ENCODE measurements at places on chromosomes 1 and 21.

DNA sequence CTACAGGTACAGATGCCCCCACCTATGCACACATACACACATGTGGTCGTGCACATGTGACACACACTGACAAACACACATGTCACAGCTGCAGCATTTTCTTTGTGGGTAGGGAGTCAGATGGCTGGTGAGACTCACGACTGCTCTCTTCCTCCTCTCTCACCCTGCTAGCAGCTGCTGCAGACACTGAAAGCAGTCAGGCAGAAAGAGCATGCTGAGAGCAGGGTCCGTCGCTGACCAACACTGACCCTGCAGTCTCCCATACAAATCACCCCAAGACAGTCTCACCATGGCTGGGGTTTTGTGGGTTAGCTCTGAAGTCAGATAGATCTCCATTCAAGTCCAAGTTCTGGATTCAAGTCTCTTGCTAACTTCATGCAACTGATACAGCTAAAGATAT, 188.3 kb downstream of the ASTN1 start:
- DNase-seq, result no peak

DNA sequence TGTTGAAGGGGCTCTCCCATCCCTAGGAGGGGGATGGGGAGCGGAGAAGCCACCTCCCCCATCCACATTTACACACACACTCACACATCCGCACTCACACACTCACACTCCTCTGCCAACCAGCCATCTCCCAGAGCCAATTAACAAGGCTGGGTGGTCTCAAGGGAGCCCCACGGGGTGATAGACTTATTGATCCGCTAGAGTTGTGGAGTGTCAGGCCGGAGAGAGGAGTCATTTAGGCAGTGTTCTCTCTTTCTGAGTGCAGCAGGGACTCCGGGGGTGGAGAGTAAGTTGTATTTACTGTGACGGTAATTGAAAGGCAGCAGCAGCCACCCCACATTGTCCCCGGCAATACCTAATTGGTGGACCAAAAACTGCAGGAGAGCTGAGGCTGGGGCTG, 61.6 kb downstream of the KLHDC7A start:
- DNase-seq, result no peak

GRCh38 chr1:46277658-46278373, 25.6 kb downstream of the LRRC41 start:
- no peak for DNase-seq

- DNase-seq, result no peak
These were observed at the start of gene CFH for GRCh38 chr1:196651637-196652215. TSS of gene CFH (plus strand) at chr1:196652043. CDS start at chr1:196652118, 75 bp downstream.

DNA sequence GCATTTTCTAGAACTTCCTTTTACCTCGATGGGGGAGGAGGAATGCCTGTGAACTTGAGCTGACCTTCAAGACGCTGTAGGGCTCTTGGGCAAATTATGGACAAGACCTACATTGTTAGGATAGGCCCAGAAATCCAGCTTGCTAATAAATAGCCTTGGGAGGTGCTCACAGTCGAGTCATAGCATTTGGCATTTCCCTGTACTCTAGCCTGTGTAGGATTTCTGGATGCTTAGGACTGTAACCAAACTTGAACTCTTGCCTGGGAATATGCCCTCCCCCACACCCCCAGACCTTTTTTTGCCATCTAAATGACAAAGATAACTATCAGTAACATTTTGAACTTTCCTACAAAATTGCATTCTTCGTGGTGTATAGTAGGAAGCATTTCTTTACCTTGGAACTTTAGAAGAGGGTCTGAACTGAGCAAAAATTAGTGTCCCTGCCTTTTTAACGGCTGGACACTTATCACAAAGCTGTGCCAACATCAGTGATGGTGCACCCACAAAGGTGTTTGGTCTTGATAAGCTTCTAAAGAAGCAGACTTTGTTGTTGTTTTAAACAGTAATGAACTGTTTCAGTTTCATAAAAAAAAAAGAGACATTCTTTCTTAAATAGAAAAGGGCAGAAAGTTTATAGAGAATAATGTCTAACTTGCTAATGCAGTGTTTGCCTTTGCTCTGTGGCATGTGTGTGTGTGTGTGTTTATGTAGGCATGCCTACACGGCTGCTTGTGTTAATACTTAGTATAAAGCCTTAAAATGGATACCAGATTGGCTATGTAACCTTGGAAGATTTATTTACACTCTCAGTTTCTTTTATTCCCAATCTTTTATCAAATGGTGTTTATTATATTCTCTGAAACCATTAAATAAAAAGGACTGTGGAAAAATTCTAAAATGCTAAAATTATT, 88.2 kb downstream of the NFIA start:
- DNase-seq, result no peak

GRCh38 chr1:53062708-53063591, 937 bp downstream of the PODN start:
- no peak for DNase-seq

- DNase-seq, result peak; percentile 22
These were observed 2.7 kb upstream of the ZNF692 start for GRCh38 chr1:248861616-248862015.

GRCh38 chr1:33609739-33610138, 137.3 kb downstream of the ZSCAN20 start:
- DNase-seq, result no peak

DNA sequence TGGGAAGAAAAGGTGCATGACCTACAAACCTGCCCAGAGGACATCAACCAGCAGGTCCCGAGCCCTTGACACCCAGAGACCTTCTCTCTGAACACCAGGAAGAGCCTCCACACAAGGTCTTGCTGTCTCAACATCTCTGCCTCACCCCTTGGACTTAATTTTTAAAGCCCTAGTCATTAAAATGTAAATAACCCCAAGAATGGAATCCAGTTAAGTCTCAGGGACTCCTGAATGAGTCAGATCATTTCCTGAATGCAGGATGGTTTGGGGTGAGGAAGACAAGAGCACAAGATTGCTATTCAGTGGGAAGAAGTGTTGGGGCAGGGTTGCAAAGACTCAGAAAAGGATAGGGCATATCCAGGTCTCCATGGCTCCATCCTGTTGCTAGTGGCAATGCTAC, 17.8 kb upstream of the GRIK3 start:
- DNase-seq, result no peak

DNA sequence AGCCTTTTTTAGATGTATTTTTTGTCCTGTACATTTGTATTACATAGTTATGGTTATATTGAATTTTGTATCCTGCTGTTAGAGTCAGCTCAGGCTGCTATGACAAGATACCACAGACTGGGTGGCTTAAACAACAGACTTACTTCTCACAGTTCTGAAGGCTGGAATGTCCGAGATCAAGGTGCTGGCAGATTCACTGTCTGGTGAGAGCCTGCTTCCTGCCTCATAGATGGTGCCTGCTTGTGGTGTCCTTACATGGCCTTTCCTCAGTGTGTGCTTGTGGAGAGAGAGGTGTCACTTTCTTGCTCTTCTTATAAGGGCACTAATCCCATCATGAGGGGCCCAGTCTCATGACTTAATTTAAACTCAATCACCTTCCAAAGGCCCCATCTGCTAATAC, 23.1 kb upstream of the MYSM1 start:
- no peak for DNase-seq

DNA sequence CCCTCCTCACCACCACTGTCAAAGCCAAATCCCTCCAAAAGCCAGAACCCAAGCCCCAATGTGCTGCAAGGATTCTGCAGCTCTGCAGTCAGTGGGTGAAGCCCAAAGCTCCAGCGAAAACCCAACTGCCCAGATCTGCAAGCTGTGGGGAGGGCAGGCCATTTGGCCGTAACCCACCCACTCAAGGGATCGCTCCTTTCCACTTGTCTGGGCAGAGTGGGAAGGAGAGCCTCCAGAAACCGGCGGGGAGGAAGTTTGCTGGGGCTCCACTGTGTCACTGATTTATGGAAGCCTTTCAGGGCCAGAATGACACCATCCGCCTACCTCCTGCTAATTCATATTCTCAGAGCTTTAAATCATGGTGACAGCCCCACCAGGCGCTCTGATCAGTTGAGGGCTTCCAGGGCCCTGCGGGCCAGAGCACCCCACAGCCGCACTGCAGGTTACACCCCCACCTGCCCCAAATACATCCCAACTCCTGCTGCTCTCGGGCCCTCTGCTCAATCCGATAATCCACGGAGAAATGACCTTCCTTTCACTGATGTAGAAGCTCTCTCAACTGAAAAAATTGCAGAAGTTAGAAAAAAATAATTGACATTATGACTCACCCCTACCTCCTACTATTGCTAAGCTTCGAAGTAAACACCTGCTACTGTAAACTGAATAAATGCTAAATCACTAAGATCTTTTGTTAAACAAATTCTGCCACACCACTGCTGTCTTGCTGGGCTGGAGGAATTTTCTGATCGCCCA, 40.6 kb upstream of the RAB4A start:
- no peak for DNase-seq

GRCh38 chr1:68183895-68184294, 48.4 kb downstream of the WLS start:
- no peak for DNase-seq

GRCh38 chr1:150966011-150966410, 8.6 kb downstream of the CERS2 start:
- no peak for DNase-seq

GRCh38 chr1:1560178-1560577, 14.5 kb downstream of the SSU72 start:
- no peak for DNase-seq

Data from Caki2 (cell line).